CD8-positive, alpha-beta memory T cell (primary cell): ENCODE measurements at places on chromosomes 5 and 9. TPM values are rescaled to one million over a fixed set of nuclear protein-coding genes. Genes with fewer than 3 reads are reported as not detected.
A peak's percentile ranks its signal among the peaks of the same experiment; 100 is the strongest.

Gene C7
- not detected for total RNA-seq

- DNase-seq, result peak; percentile 62
These were observed 17.6 kb upstream of the UBE2D2 start for GRCh38 chr5:139543423-139543991.

DNA sequence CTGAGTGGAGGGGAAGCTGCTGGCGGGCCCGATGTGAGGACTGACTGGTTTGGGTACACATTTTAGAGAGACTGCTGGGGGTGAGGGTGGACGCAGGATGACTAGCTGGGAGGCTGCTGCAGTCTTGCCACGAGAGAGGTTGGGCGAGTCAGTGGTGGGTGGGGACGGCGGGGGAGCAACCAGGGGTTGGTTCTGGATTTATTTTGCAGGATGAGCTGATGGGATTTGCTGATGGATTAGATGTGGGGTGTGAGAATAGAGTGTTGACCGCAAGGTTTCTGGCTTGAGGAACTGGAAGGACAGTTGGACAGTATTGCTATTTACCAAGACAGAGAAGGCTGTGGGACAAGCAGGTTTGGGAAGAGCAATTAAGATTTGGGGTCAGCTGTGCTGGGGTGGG, 5.8 kb upstream of the NDST1 start:
- no peak for DNase-seq

Gene ADCY2
- not detected for total RNA-seq

- DNase-seq, result no peak
These were observed 120.1 kb upstream of the GAS1 start for GRCh38 chr9:87067426-87067825.

Gene BAAT
- not detected for total RNA-seq
